ENCODE measurements at places on chromosomes 4 and X.

GRCh38 chrX:1713296-1713695 lies 98.4 kb downstream of the ASMT start:
- DNase-seq, result no peak

- DNase-seq, result no peak
Measured at GRCh38 chrX:456551-457291, 70.0 kb upstream of the PPP2R3B start.

DNA sequence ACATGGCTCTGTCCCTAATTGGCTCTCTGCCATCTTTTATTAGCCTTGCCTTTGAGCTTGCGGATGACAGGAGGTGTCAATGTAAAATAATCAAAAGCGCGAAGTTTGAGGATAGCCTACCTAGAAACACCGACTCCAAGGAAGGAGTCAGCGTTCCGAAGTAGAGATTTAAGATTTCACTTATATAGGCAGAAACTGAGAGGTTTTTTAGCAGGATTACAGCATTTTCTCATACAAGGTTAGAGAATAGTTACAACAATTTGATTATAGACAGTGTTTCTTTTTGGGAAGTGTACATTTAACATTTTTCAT lies 499 bp upstream of the NFXL1 start:
- DNase-seq, result no peak

DNA sequence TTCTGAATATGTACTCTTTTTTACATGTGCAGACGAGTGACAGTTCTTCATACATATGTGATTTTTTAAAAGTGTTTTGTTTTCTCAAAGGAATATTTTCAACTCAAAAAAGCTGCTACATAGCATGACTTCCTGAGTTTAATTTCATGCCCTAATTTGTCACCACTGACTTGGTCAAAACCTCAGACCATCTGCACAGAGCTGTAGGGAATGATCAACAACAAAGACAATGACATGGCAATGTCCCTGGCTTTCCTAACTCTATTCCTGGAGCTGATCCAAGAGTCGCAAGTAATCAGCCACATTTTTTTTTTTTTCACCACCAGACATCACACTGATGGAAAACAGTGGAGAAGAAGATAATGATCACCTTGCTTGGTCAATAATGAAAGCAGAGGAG lies 97.7 kb downstream of the TMA16 start:
- DNase-seq, result no peak

DNA sequence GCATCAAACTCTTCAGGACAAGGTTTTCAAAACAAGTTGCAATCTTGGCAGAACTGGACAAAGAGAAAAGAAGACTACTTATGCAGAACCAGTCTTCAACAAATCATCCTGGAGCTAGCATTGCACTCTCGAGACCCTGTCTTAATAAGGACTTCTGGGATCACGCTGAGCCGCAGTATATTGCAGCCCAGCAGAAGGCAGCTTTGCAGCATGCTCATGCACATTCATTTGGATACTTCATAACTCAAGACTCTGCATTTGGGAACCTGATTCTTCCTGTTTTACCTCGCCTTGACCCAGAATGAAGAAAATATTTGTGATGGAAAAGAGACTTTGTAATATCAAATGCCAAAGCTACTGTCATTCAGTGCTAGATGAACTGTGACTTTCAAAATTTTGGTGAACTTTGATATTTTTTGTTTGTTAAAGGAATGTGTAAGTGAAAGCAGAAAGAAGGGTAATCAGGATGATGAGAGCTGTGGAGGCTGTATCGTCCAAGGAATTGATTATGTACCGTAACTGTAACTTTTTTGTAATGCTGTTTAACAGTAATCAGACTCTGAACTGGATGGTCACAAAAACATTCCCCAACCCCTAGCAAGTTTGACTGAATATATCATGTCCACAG lies 27.2 kb downstream of the HSPA4L start:
- no peak for DNase-seq

DNA sequence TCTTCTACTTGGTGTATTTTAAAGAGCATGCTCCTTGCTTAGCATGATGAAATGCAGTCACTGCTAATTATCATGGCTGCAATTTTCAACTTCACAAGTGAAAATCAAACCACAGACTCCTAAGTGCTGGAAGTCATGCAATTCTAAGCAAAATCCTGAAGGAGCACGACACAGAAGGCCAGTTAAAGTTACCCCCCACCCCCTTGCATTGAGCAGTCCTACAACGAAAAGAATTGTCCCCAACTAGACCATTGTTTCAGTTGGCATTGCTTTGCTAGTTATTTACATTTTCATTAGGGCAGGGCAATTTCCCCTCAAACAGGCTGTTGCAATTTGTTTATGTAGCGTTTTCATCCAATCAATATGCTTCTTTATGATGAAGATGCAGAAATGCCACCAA lies 321.2 kb downstream of the PCDH7 start:
- DNase-seq, result no peak

DNA sequence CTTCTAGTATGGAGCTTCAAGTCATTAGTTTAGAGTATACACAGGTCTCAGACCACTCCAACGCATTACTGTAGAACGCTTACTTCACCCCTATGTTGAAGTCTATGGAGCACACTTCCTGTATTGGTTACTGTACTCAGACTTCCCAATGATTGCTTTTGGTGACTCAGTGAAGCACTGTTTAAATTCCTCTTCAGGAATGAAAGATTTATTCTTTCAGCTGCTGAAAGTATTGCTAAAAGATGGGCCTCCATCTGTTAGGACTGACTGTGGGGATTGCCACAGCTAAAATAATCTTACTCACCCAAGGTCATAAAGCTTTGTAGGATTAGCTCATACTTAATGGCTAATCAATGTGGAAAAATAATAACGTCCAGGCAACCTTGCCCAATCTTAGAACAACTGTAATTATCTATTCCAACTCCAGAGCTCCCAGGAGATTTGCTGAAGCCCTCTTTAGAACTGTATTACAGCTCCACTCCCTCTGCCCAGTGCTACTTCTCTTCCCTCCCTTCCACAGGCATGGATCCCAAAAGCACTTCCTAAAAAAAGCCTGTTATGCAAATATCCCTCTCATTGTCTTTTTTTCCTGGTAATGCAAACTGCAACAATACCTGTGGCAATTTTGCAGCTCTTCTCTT lies 281.9 kb upstream of the HS3ST1 start:
- DNase-seq, result no peak

Data from cerebellar nuclear complex (tissue), 1 donor.